ENCODE measurements at places on chromosomes 6 and 20.

DNA sequence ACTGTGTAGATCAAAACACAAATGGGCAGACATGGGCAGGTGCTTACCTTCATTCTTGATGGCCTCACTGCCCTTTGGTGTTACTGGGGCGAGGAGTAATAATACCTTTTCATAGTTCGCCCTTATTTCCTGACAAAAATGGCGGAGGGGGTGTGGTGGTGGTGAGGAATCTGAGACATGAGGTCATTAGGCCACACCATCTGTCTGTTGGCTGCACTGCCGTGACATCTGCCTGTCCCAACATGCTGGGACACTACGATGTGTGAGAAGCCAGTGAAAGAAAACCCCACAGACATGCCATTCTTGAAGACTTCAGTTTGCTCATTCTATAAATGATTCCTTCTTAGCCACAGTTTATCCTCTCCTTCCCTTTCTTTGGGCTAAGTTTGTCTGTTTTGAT is 13.4 kb upstream of the MAPRE1 start:
- DNase-seq: no peak
- H3K36me3 ChIP-seq: no peaks in the 10 kb centered on the region
- H3K4me3 ChIP-seq: no peak overlapping the region
- no peak overlapping the region for H3K27ac ChIP-seq
- no peaks in the 10 kb centered on the region for H3K27me3 ChIP-seq
- no peaks in the 10 kb centered on the region for H3K4me1 ChIP-seq

- H3K36me3 ChIP-seq: no peaks in the 10 kb centered on the region
- no peak overlapping the region for H3K4me3 ChIP-seq
- peaks cover 54% of the 10 kb centered on the region for H3K27me3 ChIP-seq
Observed at GRCh38 chr6:38982470-38982869, 66.1 kb upstream of the GLP1R start.

- no peak overlapping the region for H3K27ac ChIP-seq
- DNase-seq: no peak
- no peaks in the 10 kb centered on the region for H3K4me1 ChIP-seq
Observed at GRCh38 chr6:19551611-19552010, 285.6 kb upstream of the ID4 start.

DNA sequence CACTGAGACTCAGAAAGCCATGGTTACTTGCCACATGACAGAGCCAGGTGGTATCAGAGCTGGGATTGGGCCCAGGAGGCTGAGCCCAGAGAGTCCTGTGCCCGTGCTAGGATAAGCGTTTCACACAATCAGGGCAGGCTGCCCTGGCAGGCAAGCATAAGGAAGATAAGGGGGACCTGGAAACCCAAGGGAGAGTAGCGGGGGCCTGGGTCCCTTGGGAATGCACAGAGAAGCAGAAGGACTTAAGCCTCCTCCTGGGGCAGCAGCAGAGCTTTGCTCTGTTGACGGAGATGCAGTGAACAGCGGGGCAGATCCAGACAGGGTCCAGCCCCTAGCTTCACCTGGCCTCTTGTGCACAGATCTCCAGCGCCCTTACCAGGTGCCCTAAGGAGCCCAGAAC is 8.7 kb downstream of the TRIB3 start:
- H3K4me3 ChIP-seq: peak overlapping the region; percentile 7
- no peaks in the 10 kb centered on the region for H3K27me3 ChIP-seq
- peaks cover 98% of the 10 kb centered on the region for H3K36me3 ChIP-seq
- peak overlapping the region; percentile 71 for H3K27ac ChIP-seq

DNA sequence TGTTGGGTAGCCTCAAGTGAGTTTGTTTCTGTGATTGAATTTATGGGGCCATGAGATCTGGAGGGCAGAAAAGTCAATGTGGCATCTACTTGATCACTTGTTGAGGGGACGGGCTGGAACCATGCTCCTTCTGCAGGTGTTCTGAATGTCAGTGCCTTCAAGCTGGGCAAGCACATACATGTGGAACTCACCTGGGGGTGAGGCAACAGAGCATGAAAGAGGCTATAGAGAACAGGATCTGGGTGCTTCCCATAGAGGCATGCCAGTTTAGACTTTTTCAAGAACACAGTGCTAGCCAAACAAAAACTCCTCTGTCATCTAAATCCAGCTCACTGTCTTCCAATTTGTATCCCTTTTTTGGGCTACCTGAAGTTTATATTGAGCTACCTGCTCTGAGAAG is 77.8 kb upstream of the SLC35B3 start:
- H3K27me3 ChIP-seq: no peaks in the 10 kb centered on the region
- H3K36me3 ChIP-seq: no peaks in the 10 kb centered on the region
- H3K4me1 ChIP-seq: no peaks in the 10 kb centered on the region

GRCh38 chr6:337805-338368 is 45.6 kb downstream of the DUSP22 start:
- no peaks in the 10 kb centered on the region for H3K4me1 ChIP-seq
- H3K27me3 ChIP-seq: no peaks in the 10 kb centered on the region
- no peak overlapping the region for H3K27ac ChIP-seq
- no peak for DNase-seq
- H3K36me3 ChIP-seq: no peaks in the 10 kb centered on the region
- H3K4me3 ChIP-seq: no peak overlapping the region

GRCh38 chr20:24695529-24696225 is 226.2 kb downstream of the SYNDIG1 start:
- no peak for DNase-seq
- H3K4me3 ChIP-seq: no peak overlapping the region
- no peaks in the 10 kb centered on the region for H3K4me1 ChIP-seq
- H3K27ac ChIP-seq: no peak overlapping the region
- no peaks in the 10 kb centered on the region for H3K36me3 ChIP-seq

- no peak overlapping the region for H3K27ac ChIP-seq
- no peaks in the 10 kb centered on the region for H3K36me3 ChIP-seq
- DNase-seq: no peak
- no peak overlapping the region for H3K4me3 ChIP-seq
Observed at GRCh38 chr6:147834084-147834776, 325.7 kb downstream of the SAMD5 start.

- peak overlapping the region; percentile 71 for H3K4me3 ChIP-seq
- peaks cover 57% of the 10 kb centered on the region for H3K27me3 ChIP-seq
- H3K4me1 ChIP-seq: no peaks in the 10 kb centered on the region
- no peak for DNase-seq
Observed at GRCh38 chr6:137414599-137414998, 79.6 kb downstream of the OLIG3 start.

- no peaks in the 10 kb centered on the region for H3K27me3 ChIP-seq
- no peak overlapping the region for H3K4me3 ChIP-seq
- no peaks in the 10 kb centered on the region for H3K36me3 ChIP-seq
- no peaks in the 10 kb centered on the region for H3K4me1 ChIP-seq
- DNase-seq: no peak
Observed at GRCh38 chr20:57819691-57820380, 110.0 kb upstream of the PMEPA1 start.

DNA sequence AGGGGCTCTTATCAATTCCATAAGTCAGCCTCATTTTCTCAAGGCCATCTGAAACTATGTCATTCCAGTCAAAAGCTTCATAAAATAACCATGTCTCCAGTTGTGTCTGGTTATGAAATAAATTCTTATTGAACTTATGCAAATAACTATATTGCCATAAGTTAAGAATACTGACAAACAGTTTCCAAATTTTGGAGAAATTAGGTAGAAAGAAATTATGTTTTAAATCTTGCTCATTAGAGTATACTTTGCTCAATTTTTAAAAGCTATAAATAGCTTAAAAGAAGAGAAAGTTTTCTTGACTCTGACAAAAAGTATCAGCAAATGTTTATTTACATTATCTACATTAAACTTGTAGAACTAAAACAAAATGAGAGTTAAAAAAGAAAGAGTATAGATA is 63.0 kb upstream of the MRAP2 start:
- H3K4me1 ChIP-seq: no peaks in the 10 kb centered on the region
- H3K27me3 ChIP-seq: no peaks in the 10 kb centered on the region
- H3K27ac ChIP-seq: no peak overlapping the region

GRCh38 chr20:57325632-57326356 is 3.8 kb upstream of the SPO11 start:
- H3K36me3 ChIP-seq: no peaks in the 10 kb centered on the region
- H3K27ac ChIP-seq: no peak overlapping the region
- no peak for DNase-seq
- no peak overlapping the region for H3K4me3 ChIP-seq
- H3K27me3 ChIP-seq: peaks cover 100% of the 10 kb centered on the region

DNA sequence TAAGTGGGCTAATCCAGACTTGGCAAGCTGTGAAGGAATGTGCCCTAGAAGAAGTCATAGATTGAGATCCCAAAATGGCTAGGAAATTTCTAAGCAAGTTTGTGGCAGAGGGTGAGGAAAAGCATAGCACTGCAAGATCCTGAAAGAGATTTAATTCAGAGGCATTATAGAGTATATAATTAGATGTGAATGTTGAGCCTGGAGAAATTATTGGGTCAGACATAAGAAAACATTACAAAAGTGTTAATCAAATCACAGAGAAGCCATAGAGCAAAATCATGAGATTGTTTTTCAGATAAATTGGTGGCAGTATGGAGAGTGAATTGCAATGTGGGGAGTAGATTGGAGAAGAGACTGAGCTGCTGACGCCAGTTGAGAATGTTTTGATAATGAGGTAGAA is 90.0 kb downstream of the CD2AP start:
- H3K4me3 ChIP-seq: no peak overlapping the region
- peaks cover 26% of the 10 kb centered on the region for H3K4me1 ChIP-seq
- no peak overlapping the region for H3K27ac ChIP-seq

GRCh38 chr6:105991561-105992314 is 94.4 kb upstream of the PRDM1 start:
- H3K4me1 ChIP-seq: no peaks in the 10 kb centered on the region
- H3K27ac ChIP-seq: peak overlapping the region; percentile 70
- H3K4me3 ChIP-seq: peak overlapping the region; percentile 87

DNA sequence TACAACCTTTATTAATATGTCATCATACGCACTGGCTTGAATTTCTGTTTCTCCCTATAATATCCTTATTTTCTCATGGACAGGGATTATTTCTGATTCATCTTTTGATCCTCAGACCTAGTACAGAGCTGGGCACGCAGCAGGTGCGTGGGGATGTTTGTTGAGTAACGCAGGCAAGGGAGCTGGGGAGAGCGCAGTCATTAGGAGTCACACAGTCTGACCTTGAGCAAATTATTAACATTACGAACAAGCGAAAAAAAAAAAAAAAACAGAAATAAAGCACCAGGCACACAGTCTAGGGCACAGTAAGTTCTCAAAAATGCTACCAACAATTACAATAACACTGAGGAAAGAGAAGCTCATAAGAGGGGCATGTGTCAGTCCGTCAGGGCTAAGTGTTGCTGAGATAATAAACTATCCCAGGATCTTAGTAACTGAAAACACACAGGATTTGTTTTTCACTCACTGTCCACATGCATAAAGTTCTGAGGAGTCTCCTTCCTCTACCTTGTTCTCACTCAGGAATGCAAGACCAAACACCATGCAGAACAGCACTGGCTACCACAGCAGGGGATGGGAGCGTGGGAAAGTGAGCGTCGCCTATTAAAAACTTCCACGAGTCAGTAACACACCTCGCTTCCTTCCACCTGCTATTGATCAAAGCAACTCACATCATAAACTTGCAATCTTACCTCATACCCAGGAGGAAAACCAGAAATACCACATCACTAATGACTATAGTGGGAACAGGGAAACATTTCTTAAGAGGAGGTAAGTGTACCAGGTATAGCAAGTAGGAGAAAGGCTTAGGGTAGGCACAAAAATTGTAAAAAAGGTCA is 56.9 kb downstream of the PDE10A start:
- H3K4me1 ChIP-seq: peaks cover 16% of the 10 kb centered on the region
- no peaks in the 10 kb centered on the region for H3K27me3 ChIP-seq
- peak; percentile 54 for DNase-seq
- no peaks in the 10 kb centered on the region for H3K36me3 ChIP-seq
- no peak overlapping the region for H3K27ac ChIP-seq
- no peak overlapping the region for H3K4me3 ChIP-seq

GRCh38 chr6:108113557-108114519 is 39.3 kb upstream of the OSTM1 start:
- H3K4me3 ChIP-seq: no peak overlapping the region
- no peak overlapping the region for H3K27ac ChIP-seq
- DNase-seq: peak; percentile 64
- H3K36me3 ChIP-seq: peaks cover 21% of the 10 kb centered on the region
- peaks cover 65% of the 10 kb centered on the region for H3K27me3 ChIP-seq

GRCh38 chr6:131552572-131552971 is 20.5 kb upstream of the ARG1 start:
- no peaks in the 10 kb centered on the region for H3K4me1 ChIP-seq
- no peak for DNase-seq
- no peak overlapping the region for H3K27ac ChIP-seq
- H3K36me3 ChIP-seq: no peaks in the 10 kb centered on the region
- H3K27me3 ChIP-seq: peaks cover 16% of the 10 kb centered on the region

- DNase-seq: no peak
- H3K4me3 ChIP-seq: no peak overlapping the region
Observed at GRCh38 chr6:158621694-158622544, 22.6 kb downstream of the DYNLT1 start.

DNA sequence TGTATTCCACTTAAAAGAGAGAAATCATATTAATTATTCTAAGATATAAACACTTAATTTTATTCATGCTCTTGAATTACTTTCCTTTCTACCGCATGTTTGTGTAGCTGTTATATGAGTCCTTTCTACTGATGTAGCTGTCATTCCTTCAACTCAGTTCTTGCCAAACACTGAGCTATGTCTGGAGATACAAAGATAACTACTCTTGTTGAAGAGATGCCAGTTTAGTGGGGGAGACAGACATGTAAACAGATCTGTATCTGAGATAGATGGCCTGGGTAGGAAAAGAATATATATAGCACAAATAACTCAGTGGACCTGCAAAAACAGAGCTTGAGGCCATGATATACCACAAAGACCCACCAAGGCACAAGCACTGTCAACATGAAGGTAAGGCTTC is 157.3 kb downstream of the BTBD9 start:
- DNase-seq: no peak
- no peaks in the 10 kb centered on the region for H3K27me3 ChIP-seq
- no peak overlapping the region for H3K4me3 ChIP-seq
- H3K27ac ChIP-seq: no peak overlapping the region
- no peaks in the 10 kb centered on the region for H3K36me3 ChIP-seq
- no peaks in the 10 kb centered on the region for H3K4me1 ChIP-seq

- peaks cover 16% of the 10 kb centered on the region for H3K36me3 ChIP-seq
- peaks cover 28% of the 10 kb centered on the region for H3K27me3 ChIP-seq
- H3K4me3 ChIP-seq: no peak overlapping the region
- no peak for DNase-seq
- no peak overlapping the region for H3K27ac ChIP-seq
Observed at GRCh38 chr6:31110825-31111582, 1.4 kb downstream of the C6orf15 start.

DNA sequence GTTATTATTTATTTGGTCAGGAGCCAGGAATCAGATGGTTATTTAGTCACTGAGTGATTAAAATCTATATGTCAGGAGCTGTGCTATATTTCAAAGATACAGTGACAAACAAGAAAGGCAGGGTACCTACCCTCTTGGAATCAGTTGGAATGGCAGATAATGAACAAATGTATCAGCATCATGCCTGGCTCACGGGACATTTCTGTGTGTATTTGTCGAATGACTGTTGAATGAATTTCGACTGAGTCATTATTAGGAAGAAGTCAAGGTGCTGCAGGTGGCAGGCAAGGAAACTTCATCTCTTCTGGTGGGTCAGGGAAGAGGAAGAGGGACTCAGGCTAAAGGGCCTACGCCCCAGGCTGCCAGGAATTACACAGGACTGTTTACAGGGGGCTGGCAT is 13.6 kb downstream of the PKIG start:
- H3K27me3 ChIP-seq: no peaks in the 10 kb centered on the region
- no peak overlapping the region for H3K4me3 ChIP-seq
- peaks cover 13% of the 10 kb centered on the region for H3K4me1 ChIP-seq
- no peaks in the 10 kb centered on the region for H3K36me3 ChIP-seq

- peaks cover 9% of the 10 kb centered on the region for H3K4me1 ChIP-seq
- H3K27me3 ChIP-seq: peaks cover 25% of the 10 kb centered on the region
- no peak overlapping the region for H3K4me3 ChIP-seq
- no peak overlapping the region for H3K27ac ChIP-seq
- peaks cover 17% of the 10 kb centered on the region for H3K36me3 ChIP-seq
- no peak for DNase-seq
Observed at GRCh38 chr20:60136645-60137401, 178.6 kb downstream of the CDH26 start.

Measured in Calu3 (cell line).